ENCODE measurements at places on chromosomes 12 and 14.

- DNase-seq, result no peak
Measured at GRCh38 chr14:99116741-99117295, 155.2 kb downstream of the BCL11B start.

DNA sequence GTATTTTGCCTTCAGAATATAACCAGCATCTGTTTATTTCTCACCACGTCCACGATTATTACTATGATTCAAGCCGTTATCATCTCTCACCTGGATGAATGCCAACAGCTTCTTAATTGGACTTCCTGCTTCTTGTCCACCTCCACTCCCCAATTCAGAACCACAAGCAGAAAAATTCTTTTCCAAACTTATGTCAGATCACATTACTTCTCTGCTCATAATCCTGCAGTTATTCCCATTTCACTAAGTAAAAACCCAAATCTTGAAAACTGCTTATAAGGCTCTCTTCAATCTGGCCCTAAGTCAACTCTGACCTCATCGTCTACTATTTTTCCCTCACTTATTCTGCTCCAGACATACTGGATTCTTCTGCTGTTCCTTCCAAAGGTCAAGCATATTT lies 2.0 kb downstream of the CRY1 start:
- DNase-seq, result peak; percentile 10

DNA sequence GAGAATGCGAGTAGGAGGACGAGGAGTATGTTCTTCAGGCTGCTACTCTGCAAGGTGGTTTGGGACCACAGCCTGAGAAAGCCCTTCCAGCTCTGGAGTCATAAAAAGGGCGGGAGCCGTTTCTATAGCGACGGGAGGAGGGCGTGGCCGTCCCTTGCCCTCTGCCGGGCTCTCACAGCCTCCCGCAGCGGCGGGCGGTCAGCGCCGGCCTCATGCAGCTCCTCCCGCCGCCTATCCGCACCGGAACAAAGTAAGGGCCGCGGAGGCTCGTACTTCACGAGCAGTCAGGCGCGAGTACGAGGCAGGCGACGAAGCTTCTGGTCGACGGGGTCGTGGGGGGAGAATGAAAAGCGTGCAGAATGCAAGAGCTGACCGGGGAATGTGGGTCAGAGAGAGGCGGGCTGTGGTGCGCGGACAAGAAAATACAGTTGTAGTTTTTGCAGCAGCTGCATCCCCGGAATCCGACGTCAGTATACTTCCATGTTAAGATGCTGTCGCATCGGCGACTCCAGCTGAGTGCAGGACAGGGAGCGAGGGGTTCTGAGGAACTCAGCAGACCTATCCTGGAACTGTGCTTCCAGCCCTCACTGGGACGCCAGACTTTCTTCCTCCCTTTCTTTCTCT lies at the start of gene DYRK4:
DYRK4 (plus strand) TSS at position 175 of the 624 bp plus-strand sequence; CDS start at position 213, 38 bp downstream.
- peak; percentile 72 for DNase-seq

- DNase-seq, result peak; percentile 5
Measured at GRCh38 chr12:3161861-3162260, 84.7 kb downstream of the TSPAN9 start.

DNA sequence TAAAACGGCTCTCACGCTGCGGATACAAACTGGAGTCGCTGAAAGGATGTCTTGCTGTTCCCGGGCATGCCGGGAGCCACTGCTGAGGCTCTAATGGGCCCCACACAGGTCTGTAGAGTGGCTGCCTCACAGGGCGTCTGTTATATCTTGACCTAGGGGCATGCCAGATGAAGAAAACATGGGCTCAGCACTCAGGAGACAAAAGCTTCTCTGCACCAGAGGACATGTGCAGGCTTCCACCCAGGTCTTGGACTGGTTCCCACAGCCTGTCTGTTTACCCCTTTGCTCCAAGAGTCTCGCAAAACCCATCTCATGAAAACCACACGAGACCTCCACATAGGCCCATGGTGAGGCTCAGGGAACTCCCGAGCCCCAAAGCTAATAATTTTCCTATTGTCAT lies 134.2 kb downstream of the RPS29 start:
- no peak for DNase-seq

GRCh38 chr14:95026851-95027463 lies 130.4 kb downstream of the DICER1 start:
- DNase-seq, result no peak

DNA sequence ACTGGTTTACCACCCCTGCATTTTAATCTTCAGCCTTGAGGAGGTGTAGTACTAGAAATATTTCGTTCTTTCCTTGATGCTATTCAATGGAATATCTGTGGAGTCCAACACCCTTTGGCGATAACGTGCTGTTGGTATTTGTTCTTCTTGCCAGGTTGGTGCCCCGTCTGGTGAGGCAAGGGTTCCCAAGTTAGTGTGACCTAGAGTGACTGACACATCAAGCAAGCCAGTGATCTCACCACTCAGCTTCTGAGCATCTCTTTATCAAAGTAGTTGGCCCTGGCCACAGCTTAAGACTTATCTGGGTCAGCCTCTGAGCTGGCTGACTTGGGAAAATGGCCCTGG lies 60.2 kb downstream of the PLXNC1 start:
- DNase-seq, result no peak

DNA sequence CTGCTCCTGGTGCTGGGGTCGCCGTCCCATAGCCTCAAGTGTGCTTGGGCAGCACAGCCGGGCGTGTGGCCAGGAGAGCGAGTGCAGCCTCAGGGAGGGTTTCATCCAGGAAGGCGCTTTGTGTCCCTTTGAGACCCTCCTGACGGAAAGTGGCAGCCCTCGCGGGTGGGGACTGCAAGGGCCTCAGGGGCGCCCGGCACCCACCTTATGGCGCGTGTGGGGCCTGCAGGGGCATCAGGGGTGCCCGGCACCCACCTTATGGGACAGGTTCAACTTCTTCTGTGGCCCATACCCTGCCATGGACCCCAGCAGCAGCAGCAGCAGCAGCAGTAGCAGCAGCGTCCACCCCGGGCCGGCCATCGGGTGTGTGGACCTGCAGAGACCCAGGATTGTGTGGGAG lies 4.5 kb downstream of the LRCOL1 start:
- DNase-seq, result no peak

DNA sequence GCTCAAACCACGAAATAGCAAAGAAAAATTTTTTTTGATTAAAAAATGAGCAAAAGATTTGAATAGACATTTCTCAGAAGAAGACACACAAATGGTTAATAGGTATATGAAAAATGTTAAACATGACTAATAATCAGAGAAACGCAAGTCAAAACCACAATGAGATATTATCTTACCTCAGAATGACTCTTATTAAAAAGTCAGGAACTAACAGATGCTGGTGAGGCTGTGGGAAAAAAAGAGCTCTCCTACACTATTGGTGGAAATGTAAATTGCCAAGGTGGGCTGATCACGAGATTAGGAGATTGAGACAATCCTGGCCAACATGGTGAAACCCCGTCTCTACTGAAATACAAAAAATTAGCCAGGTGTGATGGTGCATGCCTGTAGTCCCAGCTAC lies 315.5 kb upstream of the FLRT2 start:
- DNase-seq, result no peak

DNA sequence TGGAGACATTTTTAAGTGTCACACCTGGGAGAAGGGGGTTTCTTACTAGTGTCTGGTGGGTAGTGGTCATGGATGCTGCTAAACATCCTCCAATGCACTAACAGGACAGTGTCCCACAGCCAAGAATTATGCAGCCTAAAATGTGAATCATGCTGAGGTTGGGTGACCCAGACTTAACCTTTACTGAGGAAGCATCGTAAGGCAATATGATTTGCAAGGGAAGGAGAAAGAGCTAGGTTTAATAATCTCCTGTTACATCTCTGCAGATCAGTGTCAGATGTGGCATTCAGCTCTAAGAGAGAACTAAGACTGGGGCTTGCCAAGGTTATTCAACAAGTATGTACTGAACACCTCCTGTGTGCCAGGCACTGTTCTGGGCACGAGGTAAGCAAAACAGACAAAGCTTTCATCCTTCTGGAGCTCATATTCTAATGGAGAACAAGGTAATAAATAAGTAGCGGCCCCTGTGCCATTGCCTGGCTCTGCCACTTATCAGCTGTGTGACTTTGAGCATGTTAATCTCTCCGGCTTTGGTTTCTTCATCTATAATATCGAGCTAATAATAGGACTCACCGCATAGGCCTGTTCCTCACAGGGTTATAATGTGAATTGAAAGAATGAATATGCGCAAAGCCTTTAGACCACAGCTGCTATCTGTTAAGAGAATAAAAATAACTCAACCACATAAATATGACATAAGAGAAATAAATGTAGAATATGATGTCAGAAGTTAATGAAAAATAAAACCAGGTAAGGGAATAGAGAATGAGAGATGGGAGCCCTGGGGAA lies 13.5 kb upstream of the GOLGA5 start:
- no peak for DNase-seq

DNA sequence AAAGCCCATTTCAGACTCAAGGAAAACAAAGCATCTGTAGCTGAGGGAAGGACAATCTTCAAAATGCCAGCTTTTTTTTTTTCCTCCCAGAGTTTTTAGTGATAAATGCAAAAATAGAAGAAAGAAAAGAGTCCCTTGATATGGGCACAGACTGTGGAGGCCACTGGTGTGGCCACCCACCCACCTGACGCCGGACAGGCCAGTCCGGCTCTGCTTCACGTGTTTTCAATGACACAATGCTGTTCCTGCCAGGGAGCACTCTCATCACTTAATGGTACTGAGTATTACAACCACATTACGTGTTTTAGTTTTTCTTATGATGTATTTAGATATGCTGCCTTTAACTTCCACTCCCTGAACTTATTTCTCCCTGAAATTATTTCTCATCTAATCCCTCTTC lies 155.7 kb upstream of the HIF1A start:
- DNase-seq, result no peak

- no peak for DNase-seq
Measured at GRCh38 chr12:131076791-131077747, 123.4 kb downstream of the ADGRD1 start.

- DNase-seq, result peak; percentile 80
Measured at GRCh38 chr14:81436296-81437138, 36.4 kb upstream of the STON2 start.

DNA sequence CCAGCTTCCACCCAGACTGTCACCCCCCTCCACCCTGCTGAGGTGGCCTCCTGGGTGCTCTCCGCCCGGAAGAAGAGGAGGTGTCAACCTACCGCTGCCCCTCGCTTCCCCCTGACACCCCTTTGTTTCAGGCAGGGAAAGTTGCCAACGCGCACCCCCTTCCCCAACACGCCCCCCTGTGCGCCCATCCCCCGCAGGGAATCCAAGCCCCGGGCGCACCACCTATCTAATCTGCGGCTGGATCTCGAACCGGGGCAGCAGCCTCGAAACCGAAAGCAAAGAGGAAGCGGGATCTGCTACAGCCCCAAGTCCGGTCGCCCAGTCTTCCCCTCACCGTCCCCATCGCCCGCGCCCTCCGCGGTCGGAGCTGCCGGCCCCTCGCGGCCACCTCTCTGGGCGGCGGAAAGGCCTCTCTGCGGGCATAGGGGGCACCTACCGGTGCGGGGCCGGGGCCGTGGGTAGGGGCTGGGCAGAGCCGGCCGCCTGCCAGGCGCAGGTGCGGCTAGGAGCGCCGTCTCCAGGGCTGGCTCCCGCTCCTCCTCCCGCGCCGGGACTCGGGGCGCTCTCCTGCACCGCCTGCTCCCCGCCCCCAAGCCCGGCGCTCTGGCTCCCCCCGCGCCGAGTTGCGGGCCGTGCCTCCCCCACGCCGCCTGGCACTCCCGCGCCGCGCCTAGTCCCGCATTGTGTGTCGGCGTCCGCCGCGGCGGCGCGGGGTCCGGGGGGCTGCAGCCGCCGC lies 18.3 kb upstream of the PLEKHH1 start:
- no peak for DNase-seq

DNA sequence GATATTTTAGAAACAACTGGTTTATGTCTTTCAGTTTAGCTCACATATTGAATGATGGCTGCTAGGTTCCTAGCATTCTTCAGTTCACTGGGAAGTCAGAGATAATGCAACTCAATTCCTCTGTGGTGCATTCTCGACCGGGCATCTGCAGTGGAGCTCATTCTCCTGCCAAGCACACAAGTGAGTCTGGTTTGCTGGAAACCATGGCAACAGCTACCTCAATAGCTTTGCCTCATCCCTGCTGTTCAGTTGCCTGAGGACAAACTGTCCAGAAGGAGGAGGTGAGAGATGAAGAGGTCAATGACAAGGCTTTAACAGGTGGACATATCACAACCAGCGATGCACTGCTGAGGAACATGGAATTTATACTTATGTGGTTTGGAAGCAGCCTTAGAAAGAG lies 816.9 kb downstream of the AACS start:
- DNase-seq, result no peak

GRCh38 chr14:101500061-101500460 lies 61.2 kb upstream of the DIO3 start:
- no peak for DNase-seq

DNA sequence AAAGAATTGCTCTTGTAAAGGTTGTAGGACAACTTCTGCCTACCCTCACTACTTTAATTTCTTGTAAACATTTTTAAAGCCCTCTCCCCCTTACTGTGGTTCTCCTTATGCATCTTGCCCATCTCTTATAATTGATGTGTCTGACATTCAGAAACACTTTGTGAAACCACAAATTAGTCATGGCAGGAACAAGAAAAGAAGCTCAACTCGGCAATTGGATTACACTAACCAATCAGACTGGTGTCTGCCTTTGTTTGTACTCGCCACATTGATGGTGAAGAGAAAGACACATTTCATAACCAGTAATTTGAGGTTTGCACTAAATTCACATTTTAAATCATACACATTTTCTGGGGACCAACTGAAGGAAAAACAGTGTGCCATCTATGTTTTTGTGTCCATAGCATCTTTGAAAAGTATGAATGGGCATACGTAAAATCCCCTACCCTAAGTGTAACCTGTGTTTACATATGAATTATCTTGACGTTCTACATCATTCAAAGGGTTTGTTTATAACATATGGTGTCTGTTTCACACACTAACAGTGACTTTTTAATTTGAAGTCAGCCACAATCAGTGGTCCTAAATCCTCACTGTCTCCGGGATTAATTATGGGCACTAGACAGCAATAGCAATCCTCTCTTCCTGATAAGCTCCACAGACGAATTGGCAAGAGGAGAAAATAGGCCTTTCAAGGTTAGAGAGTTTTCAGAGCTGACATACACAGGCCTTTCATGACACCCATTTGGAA lies 49.9 kb downstream of the OTX2 start:
- DNase-seq, result peak; percentile 67

Measured in NCI-H748 treated with DMSO at 0.1 percent for 48 hours (cell line).